Nasal cavity respiratory epithelium epithelial cell of viscerocranial mucosa (primary cell): ENCODE measurements at places on chromosomes 11 and 22. TPM values are rescaled to one million over a fixed set of nuclear protein-coding genes. Genes with fewer than 3 reads are reported as not detected.

The PRODH gene
- total RNA-seq: 6.2 and 9.4 TPM in 2 replicates

The GP1BB gene
- total RNA-seq: 0.68 and 1.9 TPM in 2 replicates

The PKP3 gene
- 208 and 214 TPM in 2 replicates for total RNA-seq

The C22orf31 gene
- total RNA-seq: not detected in 2 replicates

The RAG2 gene
- not detected in 2 replicates for total RNA-seq

The CBY1 gene
- total RNA-seq: 15.8 and 22.2 TPM in 2 replicates

The RCOR2 gene
- total RNA-seq: 1.7 and 4.7 TPM in 2 replicates

The MYRF gene
- under 0.01 and 0.93 TPM in 2 replicates for total RNA-seq

The HEPN1 gene
- total RNA-seq: not detected in 2 replicates
